Right renal pelvis (tissue), 4 donors: ENCODE measurements at places on chromosomes 11 and 22.

DNA sequence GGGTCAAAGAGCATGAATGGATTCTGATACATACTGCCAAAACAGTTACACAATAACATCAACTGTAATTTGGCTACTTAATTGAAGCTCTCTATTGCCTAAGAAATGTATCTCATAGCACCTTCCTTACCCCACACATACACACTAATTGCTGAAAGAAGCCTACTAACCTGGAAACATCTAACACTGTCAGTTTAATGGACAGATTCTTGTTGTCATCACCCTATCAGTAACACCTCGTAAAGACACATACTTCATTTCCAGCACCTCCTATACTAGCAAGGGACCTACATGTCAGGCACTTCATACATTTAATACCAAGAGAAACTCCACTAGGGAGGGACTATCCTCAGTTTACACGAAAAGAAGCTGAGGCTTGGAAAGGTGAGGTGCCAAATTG is 9.9 kb downstream of the NAP1L4 start:
- no peak for DNase-seq

DNA sequence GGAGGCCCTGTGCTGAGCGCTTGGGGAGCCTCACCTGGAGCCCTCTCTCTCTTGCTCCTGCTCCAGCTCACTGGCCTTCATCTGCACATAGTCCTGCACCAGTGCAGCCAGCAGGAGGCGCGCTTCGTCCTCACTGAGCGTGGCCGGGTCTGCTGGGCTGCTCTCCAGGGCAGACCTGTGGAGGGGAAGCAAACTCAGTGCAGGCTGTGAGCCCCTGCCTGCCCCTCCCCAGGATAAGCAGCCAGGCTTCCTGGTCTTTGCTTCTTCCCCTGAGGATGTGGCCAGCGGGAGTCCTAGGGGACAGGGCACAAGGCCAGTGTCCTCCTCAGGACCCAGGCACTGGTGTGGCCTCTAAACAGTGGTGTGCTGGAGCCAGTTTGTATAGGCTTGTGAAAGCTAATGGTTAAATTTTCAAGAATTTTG is 2.2 kb downstream of the CALCA start:
- DNase-seq: no peak

GRCh38 chr22:29245626-29246385 is 22.0 kb downstream of the RHBDD3 start:
- DNase-seq: no peak

DNA sequence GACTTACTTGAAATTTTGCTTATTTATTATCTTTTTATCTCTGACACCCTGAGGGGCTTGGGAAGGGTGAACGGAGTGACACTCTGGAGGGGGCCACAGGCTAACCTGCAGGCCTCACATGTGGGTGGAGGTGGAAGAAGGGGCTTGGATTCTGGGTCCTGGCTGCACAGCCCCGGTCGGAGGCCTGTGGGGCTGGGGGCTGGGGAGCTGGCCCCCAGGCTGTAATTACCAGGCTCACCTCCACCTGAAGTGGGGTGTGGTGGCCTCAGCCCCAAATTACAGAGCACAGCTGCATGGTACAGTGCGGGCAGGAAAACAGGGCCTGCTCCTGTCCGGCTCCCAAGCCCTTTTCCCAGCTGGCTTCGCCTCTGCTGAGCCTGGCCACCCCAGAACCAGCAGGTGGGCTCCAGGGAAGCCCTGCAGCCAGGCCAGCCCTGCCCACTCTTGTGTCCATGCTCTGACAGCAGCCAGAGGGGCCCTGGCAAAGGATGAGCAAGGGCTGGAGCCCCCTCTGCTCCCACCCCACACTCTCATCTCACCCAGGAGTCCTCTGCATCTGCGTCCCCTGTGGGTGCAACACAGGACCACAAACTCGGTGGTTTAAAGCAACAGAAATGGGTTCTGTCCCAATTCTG is 48.0 kb downstream of the IGF2 start:
- no peak for DNase-seq

DNA sequence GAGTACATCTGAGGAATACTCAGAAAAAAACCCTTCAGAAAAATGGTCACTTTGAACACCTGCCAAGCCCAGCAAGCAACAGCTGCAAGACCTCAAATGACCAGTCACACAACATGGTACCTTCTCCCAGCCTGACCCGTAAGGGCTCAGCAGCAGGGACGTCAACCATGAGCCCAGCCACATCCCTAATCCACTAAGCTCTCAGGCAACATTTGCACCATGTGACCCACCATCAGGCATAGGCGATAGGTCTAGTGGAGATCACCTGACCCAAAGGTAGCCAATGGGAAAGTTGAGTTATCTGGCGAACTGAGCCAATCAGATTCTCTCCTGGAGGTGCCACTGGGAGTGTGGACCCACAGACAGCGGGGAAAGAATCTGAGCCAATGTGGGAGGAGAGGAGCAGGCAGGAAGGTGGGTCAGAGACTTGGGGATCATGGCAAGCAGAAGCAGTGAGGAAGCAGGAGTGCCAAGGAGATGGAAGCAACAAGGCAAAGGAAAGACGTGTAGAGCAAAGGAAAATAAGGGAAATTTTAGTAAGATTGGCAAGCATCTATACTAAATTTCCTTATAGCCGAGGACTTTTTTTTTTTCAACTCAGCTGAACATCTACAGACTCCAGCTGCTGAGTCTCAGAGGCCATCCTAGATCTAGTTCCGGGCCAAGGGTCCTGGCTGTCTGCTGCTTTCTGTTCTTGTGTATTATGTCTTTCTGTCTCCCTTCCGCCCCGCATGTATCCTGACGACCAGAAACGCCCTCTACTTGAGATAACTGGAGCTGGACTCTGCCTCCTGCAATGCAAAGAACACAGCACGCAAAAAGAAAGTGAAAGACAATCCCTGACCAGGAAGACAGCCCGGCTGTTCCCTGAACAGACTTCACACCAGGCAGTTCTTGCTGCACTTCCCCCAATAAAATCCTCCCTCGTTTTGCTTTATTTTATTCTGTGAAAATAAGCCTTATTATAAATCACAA is 11.0 kb upstream of the PLAAT2 start:
- no peak for DNase-seq

GRCh38 chr22:29651652-29652051 is 48.2 kb downstream of the NF2 start:
- no peak for DNase-seq

- DNase-seq: no peak
Measured at GRCh38 chr11:116791813-116792143, at the start of gene APOA5. TSS of gene APOA5 (minus strand) at chr11:116791879. CDS start at chr11:116791860, 19 bp downstream.

DNA sequence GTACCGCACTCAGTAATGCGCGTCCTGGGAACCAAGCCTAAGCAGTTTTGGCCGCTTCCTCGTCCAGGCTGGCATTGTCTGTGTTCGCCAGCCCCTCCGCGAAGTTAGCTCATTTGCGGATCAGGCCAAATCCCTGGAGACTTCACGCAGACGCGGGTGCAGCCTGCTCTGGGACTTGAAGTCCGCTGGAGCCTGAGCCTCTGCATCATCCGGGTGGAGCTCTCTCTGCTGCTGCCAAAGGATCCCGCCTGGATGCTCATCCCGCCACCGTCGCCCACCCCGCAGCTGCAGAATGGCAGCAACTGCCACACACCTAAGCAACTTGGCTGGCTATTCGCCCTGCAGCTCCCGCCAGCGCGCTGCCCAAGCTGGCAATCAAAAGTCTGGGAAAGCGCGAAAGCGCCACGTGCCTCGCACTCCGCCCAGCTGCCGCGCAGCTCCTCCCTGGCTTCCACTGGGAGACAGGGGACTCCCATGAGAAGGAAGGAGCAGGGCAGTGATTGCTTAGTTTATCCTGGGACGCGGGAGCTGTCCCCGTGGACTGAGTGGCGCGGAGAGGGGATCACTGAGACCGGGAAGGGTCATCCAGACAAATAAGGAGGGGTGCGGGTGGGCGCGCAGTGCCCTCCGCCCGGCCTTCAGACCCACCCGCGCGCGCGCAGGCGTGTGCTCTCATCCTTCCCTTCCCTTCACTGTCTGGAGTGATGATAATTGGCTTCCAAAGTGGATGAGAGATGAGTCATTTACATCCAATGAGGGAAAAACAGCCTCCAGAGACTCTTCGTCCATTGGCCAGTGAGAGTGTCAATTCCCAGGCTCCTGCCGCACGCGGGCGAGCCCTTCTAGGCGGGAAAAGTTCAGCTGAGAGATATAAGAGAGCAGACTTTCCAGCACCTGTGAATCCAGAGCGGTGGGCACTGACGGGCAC is 23.2 kb upstream of the GLYATL1B start:
- DNase-seq: no peak

GRCh38 chr11:75214411-75214821 is 26.2 kb upstream of the TPBGL start:
- DNase-seq: peak; percentile 81

- DNase-seq: no peak
Measured at GRCh38 chr11:65077451-65077850, 6.4 kb downstream of the CDCA5 start.

DNA sequence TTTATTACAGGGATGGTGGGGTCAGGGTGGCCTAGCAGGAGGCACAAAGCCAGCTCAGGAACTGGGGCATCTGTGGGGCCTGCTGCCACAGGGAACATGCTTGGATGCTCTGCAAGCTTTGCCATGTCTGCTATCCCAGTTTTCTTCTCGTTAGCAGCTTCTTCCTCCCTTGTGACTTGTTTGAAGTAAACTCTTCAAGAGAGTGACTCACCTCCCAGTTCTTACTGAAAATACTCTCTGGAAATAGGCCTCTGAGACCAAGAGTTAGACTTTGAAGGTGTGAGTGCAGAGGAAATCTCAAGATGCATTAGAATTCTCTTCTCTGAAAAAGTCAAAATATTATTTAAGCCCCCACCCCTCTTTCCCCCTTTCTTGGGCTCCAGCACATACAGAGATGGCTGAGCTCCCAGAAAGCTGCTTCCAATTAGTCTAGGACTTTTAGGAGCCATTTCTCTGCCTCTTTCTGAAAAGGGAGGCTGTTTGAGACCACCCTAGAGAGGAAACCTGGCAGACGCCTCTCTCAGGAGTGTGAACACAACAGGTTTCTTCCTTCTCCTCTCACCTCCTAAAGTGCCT is 15.1 kb downstream of the CWC15 start:
- no peak for DNase-seq

DNA sequence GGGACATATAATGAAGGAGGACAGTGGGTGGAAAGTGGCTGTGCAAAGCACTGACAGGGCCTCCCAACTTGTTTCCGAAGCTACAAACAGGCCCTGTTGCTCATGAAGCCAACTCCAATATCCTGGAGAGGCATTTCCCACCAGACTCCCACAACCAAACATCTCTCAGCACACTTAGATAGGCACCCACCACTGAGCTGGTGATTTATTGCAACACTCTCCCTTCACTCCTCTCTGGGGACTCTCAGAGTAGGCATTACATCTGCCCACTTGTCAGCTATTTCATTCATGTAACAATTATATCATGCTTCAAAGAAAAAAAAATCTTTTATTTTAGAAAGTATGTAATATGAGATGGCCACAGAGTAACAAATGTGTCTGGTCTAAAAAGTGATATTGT is 32.1 kb upstream of the PPP2R1B start:
- DNase-seq: no peak

DNA sequence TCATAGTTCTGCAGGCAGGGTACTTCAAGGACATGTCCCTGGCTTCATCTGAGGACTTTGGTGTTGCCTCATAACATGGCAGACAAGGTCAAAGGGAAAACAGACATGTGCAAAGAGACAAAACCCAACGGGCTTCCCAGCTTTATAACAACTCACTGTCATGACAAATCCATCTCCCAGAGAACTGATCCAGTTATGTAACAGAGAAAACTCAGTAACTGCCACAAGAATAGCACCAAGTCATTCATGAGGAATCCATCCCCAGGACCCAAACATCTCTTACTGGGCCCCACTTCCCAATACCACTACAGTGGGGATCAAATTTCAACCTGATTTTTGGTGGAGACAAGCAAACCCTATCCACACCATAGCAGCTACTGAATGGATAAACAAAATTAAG is 13.0 kb downstream of the OR52N4 start:
- no peak for DNase-seq

DNA sequence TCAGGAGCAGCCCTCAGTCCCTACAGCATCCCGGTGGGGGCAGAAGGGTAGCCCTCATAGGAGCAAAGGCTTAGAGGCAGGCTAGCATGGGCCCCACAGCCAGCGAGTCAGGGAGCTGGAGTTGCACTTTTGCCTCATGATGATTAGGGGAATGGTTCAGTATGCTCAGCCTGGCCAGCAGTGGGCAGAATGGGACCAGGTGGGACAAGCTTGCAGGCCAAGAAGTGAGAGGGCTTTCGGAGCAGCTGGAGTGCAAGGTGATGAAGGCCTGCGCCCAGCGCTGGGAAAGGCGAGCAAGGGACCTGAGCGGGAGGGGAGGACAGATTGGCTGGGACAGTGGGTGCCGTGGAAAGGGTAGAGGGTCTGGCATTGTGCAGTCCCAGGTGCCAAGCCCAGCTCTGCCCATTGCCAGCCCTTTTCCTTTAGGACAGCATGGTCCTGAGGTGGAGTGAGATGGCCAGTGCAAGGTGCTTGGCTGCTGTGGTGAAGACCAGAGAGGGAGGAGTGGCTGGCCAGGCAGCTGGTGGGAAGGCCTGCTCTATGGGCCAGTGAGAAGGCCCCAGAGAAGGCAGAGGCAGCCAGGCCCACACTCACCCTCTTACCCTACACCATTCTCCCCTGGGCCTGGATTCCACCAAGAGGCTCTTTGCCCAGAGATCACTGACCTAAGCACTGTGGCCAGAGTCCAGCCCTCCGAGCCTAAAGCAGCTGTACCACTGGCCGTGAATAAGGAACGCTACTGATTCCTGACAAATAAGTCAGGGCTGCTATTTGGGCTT is 47.9 kb upstream of the SUSD2 start:
- DNase-seq: no peak

GRCh38 chr11:34166806-34167740 is 61.6 kb downstream of the NAT10 start:
- DNase-seq: no peak

DNA sequence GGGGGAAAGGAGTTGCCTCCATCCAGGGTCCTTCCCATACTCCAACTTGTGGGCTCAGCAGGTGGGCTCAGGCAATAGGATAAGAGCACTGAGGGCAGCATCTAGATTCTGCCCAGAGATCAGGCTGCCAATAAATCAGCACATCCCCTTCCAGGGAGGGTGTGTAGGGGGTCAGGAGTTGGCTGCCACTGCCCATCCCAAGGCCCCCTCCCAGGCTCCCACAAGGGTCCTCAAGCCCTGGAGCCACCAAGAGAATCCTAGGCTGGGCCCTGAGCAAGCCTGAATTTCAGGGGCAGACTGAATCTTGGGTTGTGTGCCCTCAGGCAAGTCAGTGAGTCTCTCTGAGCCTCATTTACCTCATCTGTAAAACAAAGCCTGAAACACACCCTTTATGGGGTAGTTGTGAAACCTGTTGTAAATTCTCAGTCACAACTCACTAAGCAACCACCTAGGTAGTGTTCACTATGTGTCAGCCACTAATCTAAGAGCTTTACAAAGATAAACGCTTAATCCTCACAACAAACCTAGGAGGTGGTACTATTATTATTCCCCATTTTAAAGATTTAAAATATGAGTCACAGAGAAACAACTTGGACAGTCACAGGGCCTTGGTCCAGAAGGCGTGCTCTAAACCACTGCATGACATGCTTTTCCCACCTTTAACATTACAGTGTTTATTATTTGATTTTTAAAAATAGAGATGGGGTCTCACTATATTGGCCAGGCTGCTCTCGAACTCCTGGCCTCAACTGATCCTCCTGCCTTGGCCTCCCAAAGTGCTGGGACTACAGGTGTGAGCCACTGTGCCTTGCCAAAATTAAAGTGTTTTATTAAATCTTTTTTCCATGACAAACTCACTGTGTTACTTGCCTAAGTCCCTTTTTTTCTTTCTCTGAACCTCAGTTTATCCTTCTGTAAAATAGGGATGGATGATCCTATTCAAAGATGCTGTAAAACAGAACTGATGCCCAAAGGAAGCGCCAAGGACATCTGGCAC is 36.2 kb downstream of the LMO1 start:
- DNase-seq: no peak

- peak; percentile 57 for DNase-seq
Measured at GRCh38 chr11:106156290-106156937, 79.0 kb downstream of the AASDHPPT start.

GRCh38 chr11:111565114-111565720 is 24.7 kb downstream of the LAYN start:
- DNase-seq: no peak
